ENCODE measurements at places on chromosomes 5 and 9. TPM values are rescaled to one million over a fixed set of nuclear protein-coding genes. Genes with fewer than 3 reads are reported as not detected.

Gene GABRA6
- not detected for polyA plus RNA-seq

GRCh38 chr5:138305797-138306196, 25.8 kb downstream of the CDC25C start:
- DNase-seq = no peak

Gene BAAT
- polyA plus RNA-seq = not detected

Gene HMHB1
- not detected for polyA plus RNA-seq

Gene CDHR2
- not detected for polyA plus RNA-seq

Gene RNF208
- 0.17 TPM for polyA plus RNA-seq

Gene INSL4
- polyA plus RNA-seq = 0.05 TPM

DNA sequence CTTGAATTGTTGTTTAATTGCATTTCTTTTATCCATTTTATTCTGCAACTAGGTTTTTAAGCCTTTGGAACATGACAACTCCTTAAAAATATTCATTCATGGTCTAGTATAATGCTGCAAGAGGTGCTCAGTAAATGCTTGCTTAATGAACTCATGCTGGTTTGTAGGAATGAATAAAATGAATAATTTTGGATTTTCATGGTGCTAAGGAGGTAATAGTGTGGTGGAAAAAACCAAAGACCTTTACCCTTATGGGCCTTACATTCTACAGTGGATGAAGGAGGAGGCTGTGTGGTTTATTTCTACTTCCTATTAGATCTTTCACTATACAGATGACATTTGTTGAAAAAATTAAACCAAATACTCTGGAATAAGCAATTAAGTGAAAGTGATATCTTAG, 43.4 kb downstream of the LRRTM2 start:
- DNase-seq = no peak

DNA sequence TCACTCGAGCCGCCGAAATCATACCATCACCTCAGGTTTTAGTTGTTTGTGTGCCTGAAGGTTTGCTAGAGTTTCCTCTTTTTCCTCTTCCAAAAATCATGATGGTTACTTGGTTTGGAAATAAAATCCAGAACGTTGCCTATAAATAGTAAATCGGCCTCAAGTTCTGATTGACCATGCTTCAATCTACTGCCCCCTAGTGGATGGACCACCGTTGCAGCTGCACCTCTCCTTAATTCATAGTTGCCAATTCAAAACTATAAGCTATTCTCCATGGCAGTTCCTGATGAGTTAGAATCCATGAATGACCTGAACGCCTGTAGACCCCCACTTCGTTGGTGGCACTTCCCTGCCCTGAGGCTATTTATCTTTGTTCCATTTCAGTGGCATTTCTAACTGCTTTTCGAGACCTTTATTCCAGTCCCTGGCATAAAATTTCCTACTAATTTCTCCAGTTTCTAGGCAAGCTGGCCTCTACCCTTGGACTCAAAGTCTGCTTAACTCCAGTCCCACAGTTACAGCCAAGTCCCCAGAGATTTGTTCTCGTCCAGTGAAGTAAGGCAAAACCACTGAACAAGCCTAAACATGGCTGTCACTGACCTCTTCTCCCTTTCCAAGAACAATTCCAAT, 422.6 kb downstream of the EFNA5 start:
- no peak for DNase-seq

DNA sequence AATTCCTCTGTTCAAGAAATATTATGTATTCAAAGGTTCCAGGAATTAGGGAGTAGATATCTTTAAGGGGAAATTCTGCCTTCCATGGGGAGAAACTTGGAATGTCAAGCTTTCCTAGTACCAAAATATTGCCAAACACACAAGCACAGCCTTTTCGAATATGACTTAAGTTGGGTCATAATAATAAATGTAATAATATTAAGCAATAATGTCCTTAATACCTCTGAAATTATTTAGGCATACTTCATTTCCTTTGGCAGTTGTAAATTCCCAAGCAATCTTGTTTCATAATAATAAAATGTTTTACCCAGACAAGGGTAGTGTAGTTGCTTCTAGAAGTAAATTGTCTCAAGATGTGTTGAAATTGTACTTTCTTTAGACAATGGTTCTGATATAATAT, 630.3 kb upstream of the CDH18 start:
- DNase-seq = no peak

Gene EDIL3
- polyA plus RNA-seq = 61.9 TPM

All from AG04450 (cell line).